Activated CD4-positive, alpha-beta memory T cell treated with anti-CD3 and anti-CD28 coated beads, Interleukin-2, amount 10 ng/mL, durations not matched to agents 7 days and 5 days (primary cell): ENCODE measurements at places on chromosomes 6 and 20. TPM values are rescaled to one million over a fixed set of nuclear protein-coding genes. Genes with fewer than 3 reads are reported as not detected.

DNA sequence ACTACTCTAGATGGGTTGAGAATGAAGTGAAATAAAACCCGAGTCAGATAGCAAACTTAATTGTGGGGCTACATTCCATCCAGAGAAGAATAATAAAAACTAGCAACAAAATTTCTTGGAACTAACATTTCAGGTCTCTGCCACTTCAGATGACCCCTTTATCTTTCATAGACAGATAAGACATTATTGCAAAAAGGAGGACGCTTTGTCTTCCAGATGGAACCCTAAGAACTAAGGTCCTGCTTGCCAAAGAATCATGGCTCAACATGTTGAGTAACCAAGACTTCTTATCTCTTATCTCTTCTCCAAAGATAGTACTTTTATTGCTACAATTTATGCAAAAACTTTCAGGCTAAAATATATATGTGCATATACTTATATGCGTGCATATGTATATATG is 221.1 kb upstream of the PREP start:
- H3K27me3 ChIP-seq = no peaks in the 10 kb centered on the region
- no peak for DNase-seq
- peaks cover 73% of the 10 kb centered on the region for H3K4me1 ChIP-seq
- H3K36me3 ChIP-seq = peaks cover 43% of the 10 kb centered on the region
- H3K27ac ChIP-seq = no peak overlapping the region

DNA sequence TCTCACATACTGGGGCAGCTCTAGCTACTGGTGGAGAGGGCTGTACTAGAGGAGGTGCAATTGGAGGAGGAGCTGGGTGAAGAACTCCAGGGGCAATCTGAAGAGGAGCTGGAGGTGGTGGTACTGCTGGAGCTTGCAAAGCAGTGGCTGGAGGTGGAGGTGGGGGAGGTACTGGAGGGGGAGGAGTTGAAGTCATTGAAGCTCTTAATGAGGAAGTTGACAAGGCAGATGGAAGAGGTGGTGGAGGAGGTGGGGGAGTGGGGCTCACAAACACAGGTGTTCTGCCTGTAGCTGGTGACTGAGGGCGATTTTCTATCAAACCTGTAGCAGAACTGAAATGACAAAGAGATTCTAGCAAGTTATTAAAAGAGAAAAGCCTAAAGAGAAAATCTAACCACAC is 77.6 kb downstream of the WASF1 start:
- no peaks in the 10 kb centered on the region for H3K36me3 ChIP-seq
- DNase-seq = no peak
- H3K4me1 ChIP-seq = no peaks in the 10 kb centered on the region
- peaks cover 7% of the 10 kb centered on the region for H3K27me3 ChIP-seq
- H3K27ac ChIP-seq = no peak overlapping the region

Gene MAS1L
- not detected for total RNA-seq

Gene SLC22A7
- total RNA-seq = not detected

Gene LTB
- total RNA-seq = 1,194 TPM

Gene CDC40
- total RNA-seq = 31.0 TPM
